ENCODE measurements at places on chromosomes 6 and 20.

DNA sequence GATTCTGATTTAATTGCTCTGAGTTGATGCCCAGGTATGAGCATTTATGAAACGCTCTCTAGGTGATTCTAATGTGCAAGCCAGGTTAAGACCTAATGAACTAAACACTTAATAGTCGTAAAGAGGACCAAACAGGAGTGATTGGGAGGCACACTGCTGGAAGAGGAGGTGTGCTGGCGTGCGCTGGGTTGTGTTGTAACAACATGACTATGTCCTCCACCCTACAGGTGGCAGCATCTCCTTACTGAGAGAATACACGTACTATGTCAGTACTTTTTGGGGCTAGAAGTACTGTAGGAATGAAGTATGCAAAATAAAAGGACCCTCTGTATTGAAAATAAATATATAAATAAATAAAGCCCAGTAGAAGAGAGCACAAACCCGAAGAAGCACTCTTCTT lies 11.9 kb downstream of the C6orf89 start:
- DNase-seq: no peak

DNA sequence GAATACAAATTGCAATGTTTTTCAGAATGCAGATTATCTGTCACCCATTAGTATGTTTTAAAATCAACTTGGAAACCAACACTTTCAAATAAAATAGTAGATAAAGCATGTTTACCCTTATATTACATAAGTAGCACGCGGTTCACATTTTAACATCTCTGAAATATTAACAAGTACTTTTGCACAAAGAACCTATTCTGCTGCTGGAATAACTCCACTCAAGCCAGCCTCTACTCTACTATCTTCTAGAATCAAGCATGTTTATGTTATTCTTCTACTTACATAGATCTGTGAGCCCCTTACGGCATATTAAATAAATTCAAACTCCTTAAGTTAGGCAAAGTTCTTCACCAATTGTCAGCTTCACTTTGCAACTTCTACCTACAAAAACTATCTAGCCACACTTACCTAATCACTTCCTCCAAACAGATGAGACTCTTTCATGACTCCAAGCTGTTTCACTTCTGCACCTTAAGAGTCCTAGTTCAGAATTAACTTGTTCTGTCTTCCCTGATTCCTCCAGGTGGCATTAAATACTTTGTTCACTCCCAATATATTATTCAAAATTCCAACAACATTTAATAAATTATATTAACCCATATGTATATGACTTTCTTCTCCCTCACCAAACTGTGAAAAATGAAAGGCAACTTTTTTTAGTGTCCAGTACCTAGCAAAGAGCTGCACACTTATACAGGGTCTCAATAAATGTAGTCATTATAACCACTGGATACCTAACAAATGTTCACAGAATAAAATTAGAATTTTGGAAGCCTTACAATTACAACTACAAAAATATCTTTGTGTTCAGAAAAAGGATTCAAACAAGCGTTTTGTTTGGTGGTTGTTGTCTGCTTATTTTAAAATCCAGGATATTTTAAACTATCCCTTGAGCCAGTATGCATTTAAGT lies 12.1 kb downstream of the CEP85L start:
- no peak for DNase-seq

GRCh38 chr6:117917176-117917575 lies 10.1 kb downstream of the SLC35F1 start:
- DNase-seq: no peak

DNA sequence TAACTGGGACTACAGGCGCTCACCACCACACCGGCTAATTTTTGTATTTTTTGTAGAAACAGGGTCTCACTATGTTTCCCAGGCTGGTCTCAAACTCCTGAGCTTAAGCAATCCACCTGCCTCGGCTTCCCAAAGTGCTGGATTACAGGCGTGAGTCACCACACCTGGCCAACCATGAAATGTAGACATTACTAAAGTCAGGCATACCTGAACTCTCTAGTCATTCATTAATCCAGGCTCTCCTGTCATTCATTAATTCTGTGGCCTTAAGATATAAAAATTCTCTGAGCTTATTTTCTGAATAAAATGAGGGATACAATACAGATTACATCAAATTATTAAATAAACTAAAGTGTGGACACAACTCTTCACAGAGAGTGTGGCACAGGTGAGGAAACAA lies 159.7 kb downstream of the GMDS start:
- no peak for DNase-seq

- DNase-seq: no peak
Observed at GRCh38 chr6:29845405-29846006, 17.9 kb downstream of the HLA-G start.
